Right kidney (tissue), 9 donors: ENCODE measurements at places on chromosomes 6 and 20.

- DNase-seq: no peak
Observed at GRCh38 chr20:57280221-57280620, 13.8 kb upstream of the BMP7 start.

DNA sequence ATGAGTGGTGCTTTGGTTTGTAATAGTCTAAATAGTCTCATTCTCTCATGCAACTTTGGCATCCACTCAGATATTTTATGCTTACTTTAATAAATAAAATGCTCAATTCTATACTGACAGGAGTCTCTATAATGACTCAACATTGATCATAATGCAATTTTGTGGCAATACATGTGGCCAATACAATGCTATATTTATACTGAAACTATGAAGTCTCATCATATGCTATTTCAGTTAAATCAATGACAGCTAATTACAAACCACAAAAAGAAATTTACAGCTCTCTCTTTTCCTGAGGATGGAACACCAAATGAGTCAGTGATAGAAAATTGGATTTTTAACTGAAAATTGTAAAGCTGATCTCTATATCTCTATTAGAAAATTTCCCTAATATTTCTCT is 77.1 kb downstream of the WASF1 start:
- DNase-seq: no peak

DNA sequence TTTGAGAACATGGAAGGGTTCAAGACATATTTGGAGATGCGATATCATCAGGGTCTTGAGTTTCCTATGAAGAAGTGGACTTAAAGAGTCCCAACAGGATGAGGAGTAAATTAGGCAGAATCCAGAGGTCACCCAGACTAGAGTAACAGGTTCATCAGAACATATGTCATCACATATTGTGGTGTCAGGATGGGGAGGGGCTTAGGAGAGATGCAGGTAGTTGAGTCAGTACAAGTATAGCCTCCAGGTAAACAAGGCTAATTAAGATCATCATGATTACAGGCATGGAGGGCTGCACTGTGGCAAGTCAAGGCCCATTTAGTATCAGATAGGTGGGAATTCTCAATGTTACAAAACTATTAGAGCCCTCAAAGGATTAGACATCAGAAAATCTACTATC is 90.1 kb upstream of the PAK5 start:
- DNase-seq: no peak

DNA sequence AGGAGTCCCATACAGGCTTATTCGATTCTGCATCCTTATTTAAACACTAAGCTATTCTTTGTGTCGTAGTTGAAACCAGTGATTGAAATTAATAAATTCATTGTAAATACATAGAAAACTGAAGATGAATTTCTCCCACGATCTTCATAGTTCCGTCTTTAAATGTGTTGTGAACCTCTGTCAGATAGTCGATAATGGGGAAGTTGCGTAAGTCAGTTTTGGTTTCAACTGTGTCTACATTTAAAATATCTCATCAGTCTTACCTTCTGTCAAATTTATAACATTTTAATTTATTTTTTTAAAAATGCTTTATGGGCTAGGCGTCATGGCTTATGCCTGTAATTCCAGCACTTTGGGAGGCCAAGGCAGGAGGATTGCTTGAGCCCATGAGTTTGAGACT is 12.7 kb downstream of the STX11 start:
- no peak for DNase-seq

DNA sequence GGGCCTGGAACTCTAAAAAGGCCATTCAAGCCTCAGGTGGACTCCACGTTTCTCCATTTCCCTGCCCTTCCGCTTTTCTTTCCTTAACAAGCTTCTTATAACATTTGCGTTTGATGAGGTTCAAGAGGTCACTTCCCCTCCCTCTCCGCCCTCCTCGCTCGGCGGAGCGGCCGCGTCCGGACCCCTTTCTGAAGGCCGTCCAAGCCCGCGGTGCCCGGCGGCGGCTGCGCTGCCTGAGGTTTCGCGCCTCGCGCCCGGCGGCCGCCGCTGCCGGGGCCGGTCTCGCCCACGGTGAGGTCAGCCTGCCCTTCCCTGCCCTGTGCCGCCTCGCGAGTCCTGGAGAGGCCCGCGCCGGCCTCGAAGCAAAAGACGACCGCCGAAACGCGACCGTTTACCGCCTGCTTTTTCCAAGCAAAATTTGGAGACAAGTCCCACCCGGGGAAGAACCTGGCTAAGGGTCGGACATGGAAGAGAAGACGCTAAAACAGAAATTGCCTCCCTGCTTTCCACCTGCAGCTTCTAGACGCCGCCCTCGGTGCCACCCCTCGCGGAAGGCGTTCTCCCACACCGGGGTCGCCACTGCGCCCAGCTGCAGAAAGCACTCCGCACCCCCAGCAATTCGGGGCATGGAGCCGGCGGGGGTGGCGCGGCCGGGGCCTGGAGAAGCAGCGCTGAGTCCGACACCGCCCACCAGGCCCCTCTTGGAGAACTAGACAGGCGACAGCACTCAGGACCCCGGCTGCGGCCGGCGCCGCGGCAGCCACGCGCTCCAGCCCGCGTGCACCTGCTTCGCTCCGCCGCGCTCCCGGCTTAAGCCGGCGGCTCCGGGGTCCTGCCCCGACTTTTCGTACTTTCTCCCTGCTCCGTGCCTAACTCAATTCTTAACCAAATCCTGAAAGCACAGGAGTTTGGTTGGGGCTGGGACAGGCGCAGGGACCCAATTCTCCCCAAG is 11.0 kb upstream of the FOXF2 start:
- DNase-seq: peak; percentile 81
